ENCODE measurements at places on chromosomes 2 and 18.

GRCh38 chr18:74549591-74550104, 15.3 kb downstream of the CNDP1 start:
- no peak for DNase-seq

DNA sequence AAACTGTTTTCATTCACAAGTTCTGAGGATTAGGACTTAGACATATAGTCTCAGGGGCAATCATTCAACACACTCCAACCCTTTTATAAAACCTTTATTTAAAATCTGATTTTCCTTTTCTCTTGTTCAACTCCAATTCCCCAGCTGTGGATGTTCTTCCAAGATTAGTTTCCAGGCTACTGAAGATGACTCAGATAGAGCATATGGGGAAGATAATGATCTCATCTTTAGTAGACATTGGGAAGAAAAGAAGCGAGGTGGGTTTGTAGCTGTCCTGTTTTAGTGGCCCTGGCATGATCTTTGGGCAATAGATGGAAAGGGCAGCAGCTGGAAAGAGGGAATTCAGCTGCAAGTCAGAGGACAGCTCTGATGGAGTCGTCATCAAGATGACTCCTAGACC, 247.7 kb upstream of the CCDC68 start:
- DNase-seq, result no peak

DNA sequence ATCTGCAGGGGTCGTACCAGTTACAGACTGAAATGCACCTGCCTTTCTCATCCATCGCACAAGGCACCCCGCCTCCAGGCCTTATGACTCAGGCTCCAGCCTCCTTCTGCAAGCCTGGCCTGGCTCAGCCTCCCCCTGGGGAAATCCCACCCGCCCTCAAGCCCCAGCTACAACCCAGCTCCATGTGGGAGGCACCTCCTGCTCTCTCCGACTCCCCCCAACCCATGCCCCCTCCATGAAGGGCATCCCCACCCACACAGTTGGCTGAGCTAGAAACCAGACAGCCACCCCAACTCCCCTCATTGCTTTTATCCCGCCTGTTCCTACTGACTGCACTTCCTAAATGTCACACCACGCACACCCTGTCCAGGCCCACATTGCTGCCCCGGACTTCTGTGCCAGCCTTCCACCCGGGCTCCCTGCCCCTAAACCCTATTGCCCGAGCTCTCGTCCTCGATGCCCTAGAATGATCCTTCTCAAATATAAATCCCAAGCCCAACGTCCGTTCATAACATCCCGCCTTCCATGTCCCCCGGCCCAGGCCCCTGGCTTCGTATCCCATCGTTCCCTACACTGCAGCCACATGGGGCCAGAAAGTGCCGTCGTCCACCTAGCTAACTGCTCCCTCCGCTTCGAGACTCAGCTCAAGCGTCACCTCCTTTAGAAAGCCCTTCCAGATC, 9.9 kb downstream of the DNMT3A start:
- peak; percentile 60 for DNase-seq

GRCh38 chr2:173101687-173102086, 26.0 kb downstream of the MAP3K20 start:
- DNase-seq, result no peak

DNA sequence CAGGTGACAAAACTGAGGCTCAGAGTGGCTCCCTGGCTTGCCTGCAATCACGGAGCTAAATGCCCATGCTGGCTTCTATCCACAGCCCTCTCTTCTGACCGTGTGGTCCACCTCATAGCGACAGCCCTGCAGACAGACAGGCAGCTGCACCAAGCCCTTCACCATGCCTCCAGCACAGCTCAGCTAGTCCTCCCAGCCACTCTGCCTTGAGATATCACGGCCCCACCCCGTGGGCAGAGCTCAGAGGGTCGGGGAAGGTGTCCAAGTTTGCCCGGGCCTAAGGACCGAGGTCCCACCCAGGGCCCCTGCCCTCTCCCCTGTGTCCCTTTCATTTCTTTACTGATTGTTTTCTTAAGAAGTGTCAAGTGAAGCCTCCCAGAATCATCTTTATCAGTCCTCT, 128.2 kb upstream of the GLI2 start:
- DNase-seq, result no peak

- DNase-seq, result no peak
Measured at GRCh38 chr18:43134876-43135275, 19.4 kb upstream of the RIT2 start.

- no peak for DNase-seq
Measured at GRCh38 chr2:100218552-100218951, 76.2 kb upstream of the AFF3 start.

DNA sequence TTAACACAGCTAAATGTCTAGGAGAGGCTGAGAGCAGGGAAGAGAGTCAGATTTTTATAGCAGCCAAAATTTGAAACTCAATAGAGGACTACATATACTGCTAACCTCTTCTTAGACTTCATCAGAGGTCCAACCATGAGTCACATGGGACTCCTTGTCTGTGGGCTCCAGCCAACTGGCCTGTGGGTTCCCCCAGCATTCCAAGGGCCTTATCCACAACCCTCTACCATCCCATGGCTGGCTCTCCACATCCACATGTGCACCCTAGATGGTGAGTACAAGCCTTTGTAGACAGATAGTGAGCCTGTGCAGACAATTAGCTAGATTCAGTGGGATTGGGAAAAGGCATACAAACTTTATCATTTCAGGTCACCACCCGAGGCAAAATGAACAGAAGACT, 901.9 kb upstream of the ZEB2 start:
- no peak for DNase-seq
